Heart left ventricle (tissue), 16 donors: ENCODE measurements at places on chromosomes 6 and 20. TPM values are rescaled to one million over a fixed set of nuclear protein-coding genes. Genes with fewer than 3 reads are reported as not detected.
A peak's percentile ranks its signal among the peaks of the same experiment; 100 is the strongest.

The SKIC2 gene
- total RNA-seq, result 36.4 TPM

The DEFB114 gene
- not detected for total RNA-seq

The FAM217B gene
- 34.3 TPM for total RNA-seq

The CEP57L1 gene
- total RNA-seq, result 11.0 TPM

The OPN5 gene
- 0.23 TPM for total RNA-seq

The CST7 gene
- 1.5 TPM for total RNA-seq

The RAET1G gene
- total RNA-seq, result not detected

The CCDC170 gene
- total RNA-seq, result 0.38 TPM

The PSORS1C2 gene
- total RNA-seq, result not detected

DNA sequence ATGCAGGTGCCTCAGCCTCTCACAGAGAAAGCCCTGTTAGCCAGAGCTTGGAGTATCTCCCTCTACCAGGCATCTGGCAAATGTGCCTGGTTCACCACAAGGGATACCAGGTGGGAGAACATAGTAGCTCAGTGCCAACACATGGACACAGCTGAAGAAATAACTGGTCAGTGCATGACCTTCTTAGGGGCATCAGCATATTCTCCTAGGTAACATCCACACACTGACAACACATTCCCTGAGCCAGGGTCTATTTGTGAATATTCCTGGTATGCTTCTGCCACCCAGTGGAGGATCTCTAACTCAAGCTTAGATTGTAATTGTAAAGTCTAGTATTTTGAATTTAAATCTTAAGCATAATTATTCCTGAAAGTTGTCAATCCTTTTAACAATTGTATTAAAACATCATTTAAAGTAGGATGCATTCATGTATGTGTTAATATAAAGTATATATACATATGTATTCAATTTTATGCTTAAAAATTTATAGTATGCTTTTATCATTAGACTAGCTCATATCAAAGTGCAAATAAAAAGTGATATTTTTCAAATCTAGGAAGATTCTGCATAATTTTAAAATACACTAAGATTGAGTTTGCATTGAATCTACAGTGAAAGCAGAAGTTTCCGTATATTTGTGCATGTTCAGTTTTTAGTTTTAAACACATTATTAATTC is 45.3 kb upstream of the COL21A1 start:
- peak; percentile 41 for DNase-seq
- H3K4me3 ChIP-seq, result no peak overlapping the region
- no peak overlapping the region for H3K27ac ChIP-seq
- H3K27me3 ChIP-seq, result no peaks in the 10 kb centered on the region
- H3K4me1 ChIP-seq, result peaks cover 6% of the 10 kb centered on the region

- H3K4me1 ChIP-seq, result peaks cover 4% of the 10 kb centered on the region
- DNase-seq, result no peak
- H3K27me3 ChIP-seq, result no peaks in the 10 kb centered on the region
These were observed 22.4 kb downstream of the TAF4 start for GRCh38 chr20:62043131-62043914.

GRCh38 chr6:43060034-43060754 is 763 bp downstream of the KLC4 start:
- DNase-seq, result no peak
- peak overlapping the region; percentile 82 for H3K4me3 ChIP-seq
- peak overlapping the region; percentile 98 for H3K27ac ChIP-seq
- no peaks in the 10 kb centered on the region for H3K27me3 ChIP-seq

GRCh38 chr20:46945465-46945864 is 50.8 kb downstream of the EYA2 start:
- H3K4me3 ChIP-seq, result no peak overlapping the region
- no peak for DNase-seq
- no peaks in the 10 kb centered on the region for H3K36me3 ChIP-seq
- no peaks in the 10 kb centered on the region for H3K27me3 ChIP-seq

GRCh38 chr20:20856306-20856705 is 143.9 kb upstream of the RALGAPA2 start:
- DNase-seq, result no peak
- no peaks in the 10 kb centered on the region for H3K27me3 ChIP-seq

- H3K27me3 ChIP-seq, result no peaks in the 10 kb centered on the region
- no peaks in the 10 kb centered on the region for H3K36me3 ChIP-seq
- peak; percentile 12 for DNase-seq
- H3K4me3 ChIP-seq, result no peak overlapping the region
- no peaks in the 10 kb centered on the region for H3K4me1 ChIP-seq
These were observed 39.6 kb downstream of the SLC23A2 start for GRCh38 chr20:4961746-4962145.

- no peak overlapping the region for H3K4me3 ChIP-seq
- peaks cover 79% of the 10 kb centered on the region for H3K36me3 ChIP-seq
- H3K27me3 ChIP-seq, result no peaks in the 10 kb centered on the region
- H3K27ac ChIP-seq, result no peak overlapping the region
These were observed 23.9 kb downstream of the ERMARD start for GRCh38 chr6:169775321-169775720.

DNA sequence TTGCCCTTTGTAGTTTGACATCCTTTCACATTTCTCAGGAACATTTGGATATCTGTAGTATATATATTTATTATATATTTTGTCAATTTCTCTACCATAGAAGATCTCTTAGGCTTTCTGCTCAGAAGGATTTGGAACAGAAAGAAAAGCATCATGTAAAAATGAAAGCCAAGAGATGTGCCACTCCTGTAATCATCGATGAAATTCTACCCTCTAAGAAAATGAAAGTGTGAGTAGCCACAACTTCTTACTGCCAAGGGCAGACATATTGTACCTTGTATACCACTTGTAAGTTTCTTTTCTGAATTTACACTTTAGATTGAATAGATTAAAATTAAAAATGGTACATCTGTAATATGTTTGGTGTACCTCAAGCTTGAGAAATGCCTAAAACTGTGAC is 31.2 kb downstream of the TPX2 start:
- peaks cover 19% of the 10 kb centered on the region for H3K36me3 ChIP-seq
- no peak overlapping the region for H3K4me3 ChIP-seq
- DNase-seq, result no peak

- no peaks in the 10 kb centered on the region for H3K36me3 ChIP-seq
- DNase-seq, result no peak
- no peaks in the 10 kb centered on the region for H3K27me3 ChIP-seq
These were observed 182.7 kb upstream of the AKAP12 start for GRCh38 chr6:151057061-151057460.

DNA sequence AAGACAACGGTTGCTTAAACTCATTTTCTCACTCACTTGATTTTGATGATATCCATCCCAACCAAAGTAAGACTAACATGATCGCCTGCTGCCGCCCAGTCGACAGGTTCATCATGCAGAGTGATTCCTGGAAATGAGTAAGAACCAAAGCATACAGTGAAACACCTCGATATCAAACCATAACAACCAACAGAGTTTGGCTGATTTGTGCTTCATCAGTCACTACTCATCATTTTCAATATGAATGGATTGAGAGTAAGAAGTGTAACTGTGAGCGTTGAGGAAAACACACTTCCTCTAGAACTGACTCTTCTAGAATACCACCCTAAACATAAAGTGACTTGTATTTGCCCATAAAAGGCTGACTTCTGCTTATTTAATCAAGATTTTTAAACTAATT is 29.2 kb upstream of the ALDH8A1 start:
- peaks cover 84% of the 10 kb centered on the region for H3K36me3 ChIP-seq
- no peaks in the 10 kb centered on the region for H3K4me1 ChIP-seq
- H3K27ac ChIP-seq, result no peak overlapping the region
- no peak for DNase-seq
- no peaks in the 10 kb centered on the region for H3K27me3 ChIP-seq

GRCh38 chr6:91221072-91221720 is 634.3 kb upstream of the MAP3K7 start:
- no peaks in the 10 kb centered on the region for H3K4me1 ChIP-seq
- no peak for DNase-seq
- no peaks in the 10 kb centered on the region for H3K36me3 ChIP-seq
- no peaks in the 10 kb centered on the region for H3K27me3 ChIP-seq

- no peaks in the 10 kb centered on the region for H3K27me3 ChIP-seq
- no peak for DNase-seq
- peaks cover 16% of the 10 kb centered on the region for H3K4me1 ChIP-seq
- H3K27ac ChIP-seq, result no peak overlapping the region
These were observed 51.9 kb upstream of the SLC22A16 start for GRCh38 chr6:110528101-110528929.

DNA sequence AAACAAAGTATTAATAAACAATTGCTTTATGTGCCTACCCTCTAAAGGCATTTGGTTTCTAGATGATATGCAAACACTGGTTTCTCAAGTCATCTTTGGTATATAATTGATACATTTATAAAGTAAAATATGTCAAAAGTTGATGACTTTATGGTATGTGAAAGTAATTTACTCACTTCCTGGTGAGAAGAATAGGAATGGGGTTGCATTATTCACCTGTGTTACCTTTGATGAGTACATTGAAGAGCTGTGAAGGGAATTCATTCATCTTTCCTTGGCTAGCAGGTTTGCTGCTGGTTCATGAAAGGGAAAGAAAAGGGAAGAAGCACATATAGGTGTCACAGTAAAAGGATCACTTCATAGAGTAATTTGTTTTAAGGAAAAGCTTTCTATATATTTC is 20.4 kb downstream of the RNF217 start:
- H3K4me1 ChIP-seq, result peaks cover 25% of the 10 kb centered on the region
- H3K36me3 ChIP-seq, result peaks cover 5% of the 10 kb centered on the region
- no peak overlapping the region for H3K4me3 ChIP-seq
- DNase-seq, result no peak
- H3K27ac ChIP-seq, result no peak overlapping the region

- DNase-seq, result no peak
- no peaks in the 10 kb centered on the region for H3K36me3 ChIP-seq
- no peaks in the 10 kb centered on the region for H3K4me1 ChIP-seq
These were observed 31.8 kb upstream of the BLCAP start for GRCh38 chr20:37559312-37560027.

DNA sequence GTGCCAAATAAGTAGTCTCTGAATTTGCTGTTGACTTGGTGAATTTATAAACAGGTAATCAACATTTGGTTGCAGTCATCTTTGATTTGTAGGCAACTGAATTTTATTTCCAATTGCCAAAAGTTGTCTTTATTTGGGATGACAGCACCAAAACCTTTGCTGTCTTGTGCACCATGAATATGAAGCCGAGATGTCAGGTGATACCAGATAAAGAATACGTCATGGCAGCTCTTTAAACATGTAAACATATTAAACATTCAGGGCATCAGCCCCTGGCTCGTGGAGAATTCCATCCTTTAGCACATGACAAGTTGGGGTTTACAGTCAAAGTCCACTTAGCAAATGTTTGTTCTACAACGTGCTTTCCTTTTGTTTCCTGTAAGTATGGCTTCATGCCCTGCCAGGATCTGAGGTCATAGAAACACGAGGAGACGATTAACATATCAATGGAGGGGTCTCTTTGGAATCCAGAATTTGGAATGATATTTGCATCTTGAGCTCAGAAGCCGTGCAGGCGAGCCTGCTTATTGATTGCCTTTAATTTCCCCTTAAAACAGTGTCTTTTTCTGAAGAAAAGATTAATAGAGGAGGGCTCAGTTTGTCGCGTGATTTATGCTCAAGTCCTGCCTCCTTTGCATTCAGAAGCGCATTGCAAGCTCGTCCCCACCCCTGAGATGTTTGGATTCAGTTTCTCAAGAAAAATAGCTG is 170.2 kb upstream of the ZNF217 start:
- no peaks in the 10 kb centered on the region for H3K4me1 ChIP-seq
- no peak overlapping the region for H3K27ac ChIP-seq
- H3K36me3 ChIP-seq, result no peaks in the 10 kb centered on the region

- H3K4me3 ChIP-seq, result no peak overlapping the region
- H3K4me1 ChIP-seq, result no peaks in the 10 kb centered on the region
These were observed 62.9 kb downstream of the BFSP1 start for GRCh38 chr20:17468073-17468840.

DNA sequence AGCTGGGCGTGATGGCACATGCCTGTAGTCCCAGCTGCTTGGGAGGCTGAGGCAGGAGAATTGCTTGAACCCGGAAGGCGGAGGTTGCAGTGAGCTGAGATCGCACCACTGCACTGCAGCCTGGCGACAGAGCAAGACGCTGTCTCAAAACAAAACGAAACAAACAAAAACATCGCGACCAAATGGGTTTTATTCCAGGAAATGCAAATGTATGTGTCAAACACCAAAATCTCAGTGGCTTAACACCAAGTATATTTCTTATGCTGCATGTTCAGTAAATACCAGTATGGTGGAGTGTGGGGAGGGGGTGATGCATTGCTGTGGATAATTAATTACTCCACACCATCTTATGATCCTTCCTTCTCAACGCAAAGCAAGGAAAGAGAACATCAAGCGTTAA is 28.1 kb downstream of the ACTR5 start:
- H3K4me1 ChIP-seq, result no peaks in the 10 kb centered on the region
- H3K36me3 ChIP-seq, result peaks cover 50% of the 10 kb centered on the region
- H3K4me3 ChIP-seq, result no peak overlapping the region
- H3K27me3 ChIP-seq, result no peaks in the 10 kb centered on the region
- no peak overlapping the region for H3K27ac ChIP-seq

DNA sequence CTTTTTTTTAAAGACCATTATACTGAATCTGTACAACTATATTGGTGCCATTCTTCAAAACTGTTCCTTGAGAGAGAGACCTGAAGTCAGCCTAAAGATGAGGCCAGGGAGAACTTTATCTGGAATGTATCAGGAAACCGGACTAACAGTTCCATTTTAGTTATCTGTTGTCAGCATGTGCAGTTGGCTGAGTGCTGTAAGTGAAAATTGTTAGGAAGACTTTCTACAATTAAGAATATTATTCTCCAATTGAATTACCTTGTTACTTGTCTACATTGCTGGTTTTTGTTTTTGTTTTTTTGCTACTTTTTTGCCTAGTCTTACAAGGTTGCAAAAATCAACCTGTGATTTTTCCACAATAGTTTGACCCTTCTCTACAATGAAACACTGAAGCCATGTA is 7.5 kb downstream of the CEP57L1 start:
- H3K4me1 ChIP-seq, result peaks cover 6% of the 10 kb centered on the region
- H3K4me3 ChIP-seq, result no peak overlapping the region
- H3K27ac ChIP-seq, result no peak overlapping the region
- no peaks in the 10 kb centered on the region for H3K36me3 ChIP-seq
- no peaks in the 10 kb centered on the region for H3K27me3 ChIP-seq

GRCh38 chr6:167569879-167570278 is 245.0 kb downstream of the TTLL2 start:
- H3K4me3 ChIP-seq, result no peak overlapping the region
- H3K36me3 ChIP-seq, result no peaks in the 10 kb centered on the region
- H3K4me1 ChIP-seq, result peaks cover 17% of the 10 kb centered on the region
- H3K27ac ChIP-seq, result no peak overlapping the region
- H3K27me3 ChIP-seq, result no peaks in the 10 kb centered on the region
